NCI-H446 treated with DMSO at 0.1 percent for 48 hours (cell line): ENCODE measurements at places on chromosomes 6 and 20.
A peak's percentile ranks its signal among the peaks of the same experiment; 100 is the strongest.

DNA sequence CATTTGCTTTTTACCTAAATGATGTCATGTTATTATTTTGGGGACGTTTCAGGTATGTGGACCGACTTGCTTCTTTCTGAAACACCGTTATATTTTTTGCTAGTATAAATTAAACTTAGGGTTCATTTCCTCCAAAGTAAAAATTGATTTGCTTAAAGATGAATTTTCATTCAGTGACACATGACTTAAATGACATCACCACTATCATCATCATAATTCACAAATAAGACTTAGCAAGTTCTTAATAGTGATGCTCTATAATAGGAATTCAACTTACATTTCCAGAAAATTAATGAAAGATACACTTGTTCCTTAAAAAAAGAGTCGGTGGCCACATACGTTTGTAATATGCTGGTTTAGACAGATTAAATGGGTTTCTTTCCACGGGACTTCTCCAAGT, 9.3 kb downstream of the IRF4 start:
- DNase-seq: no peak

- DNase-seq: no peak
Measured at GRCh38 chr6:163802267-163802666, 387.7 kb downstream of the QKI start.

GRCh38 chr20:62195736-62196135, 12.9 kb downstream of the MTG2 start:
- DNase-seq: no peak

DNA sequence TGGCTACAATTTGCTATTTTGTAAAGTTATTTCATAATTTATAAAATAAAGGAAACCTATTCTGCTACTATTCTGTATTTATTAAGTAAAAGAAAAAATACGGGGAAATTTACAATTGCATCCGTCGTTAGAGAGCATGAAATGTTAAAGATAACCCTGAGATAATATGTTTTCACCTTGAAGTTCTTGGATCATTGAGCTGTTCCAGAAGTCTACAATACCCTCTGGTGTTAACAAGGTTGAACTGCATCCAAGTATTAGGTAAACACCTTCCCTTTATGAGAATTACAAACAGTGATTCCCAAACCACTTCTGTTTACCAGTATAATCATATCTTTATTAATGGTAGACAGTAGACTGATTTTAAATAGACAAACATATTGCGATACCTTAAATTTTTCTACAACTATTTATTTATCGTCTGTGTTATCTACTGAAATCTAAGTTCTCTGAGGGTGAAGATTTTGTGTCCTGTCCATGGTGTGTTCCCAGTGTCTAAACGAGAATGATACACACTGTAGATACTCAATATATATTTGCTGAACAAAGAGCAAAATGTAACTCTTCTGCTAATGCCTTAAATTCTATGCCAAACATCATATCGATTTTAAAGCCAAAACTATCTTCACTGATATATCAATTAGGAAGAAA, 28.2 kb downstream of the TBC1D32 start:
- no peak for DNase-seq

- DNase-seq: no peak
Measured at GRCh38 chr6:139577763-139578604, 203.5 kb upstream of the CITED2 start.

GRCh38 chr6:45491048-45491735, 113.5 kb upstream of the SUPT3H start:
- no peak for DNase-seq

- DNase-seq: no peak
Measured at GRCh38 chr6:147979966-147980365, 362.7 kb upstream of the SASH1 start.

GRCh38 chr6:92810913-92811312, 608.4 kb downstream of the EPHA7 start:
- peak; percentile 45 for DNase-seq

- DNase-seq: no peak
Measured at GRCh38 chr20:37419774-37420542, 74.0 kb downstream of the SRC start.

- no peak for DNase-seq
Measured at GRCh38 chr6:106247293-106247692, 78.3 kb downstream of the ATG5 start.

- DNase-seq: no peak
Measured at GRCh38 chr6:117167520-117168271, 97.7 kb upstream of the VGLL2 start.
